ENCODE measurements at places on chromosomes 12 and 14.

DNA sequence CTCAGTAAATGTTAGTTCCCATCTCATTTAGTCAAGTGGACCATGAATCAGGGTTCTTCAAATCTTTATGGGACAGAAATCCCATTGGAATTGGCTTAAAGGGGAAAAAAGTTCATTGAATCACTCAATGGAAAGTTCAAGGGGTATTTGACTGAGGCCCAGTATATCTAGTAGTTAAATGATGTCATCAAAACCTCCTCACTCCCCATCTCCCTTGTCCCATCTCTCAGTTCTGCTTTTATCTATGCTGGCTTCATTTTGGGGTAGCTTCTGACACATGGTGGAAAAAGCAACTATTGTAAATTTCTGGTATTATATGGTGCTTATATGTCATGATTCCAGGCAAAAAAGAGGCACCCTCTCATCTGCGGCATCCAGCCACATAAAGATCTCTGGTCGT, 51.9 kb downstream of the DAAM1 start:
- no peak for DNase-seq

DNA sequence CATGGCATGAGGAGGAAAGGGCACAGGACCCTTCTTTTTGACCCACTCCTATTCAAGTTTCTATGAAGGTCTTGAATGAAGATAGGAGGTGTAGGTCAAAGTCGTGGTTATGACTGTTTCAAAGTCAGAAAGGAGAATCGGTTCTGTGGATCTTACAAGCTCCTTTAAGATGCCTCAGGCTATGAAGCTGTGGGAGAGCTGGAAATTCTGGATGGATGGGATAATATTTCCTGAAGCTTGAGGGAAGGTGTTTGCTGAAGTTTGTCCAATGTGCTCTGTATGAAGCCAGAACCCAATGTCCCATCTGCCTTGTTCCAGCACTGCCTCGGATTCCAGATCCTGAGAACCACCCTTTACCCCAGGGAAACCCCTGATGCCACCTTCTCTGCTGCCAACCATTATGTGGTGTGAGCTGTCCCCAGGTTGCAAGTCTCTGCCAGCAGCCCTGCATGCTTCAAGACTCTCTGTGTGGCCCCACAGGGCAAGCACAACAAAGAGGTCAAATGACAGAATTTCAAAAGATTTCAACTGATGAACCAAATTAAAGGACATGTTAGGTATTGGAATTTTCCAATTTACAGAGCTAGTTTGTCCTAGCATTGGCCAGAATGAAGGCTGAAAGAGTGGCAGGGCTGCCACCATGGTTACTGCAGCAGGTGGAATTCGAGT, 472.0 kb downstream of the RGS6 start:
- no peak for DNase-seq

DNA sequence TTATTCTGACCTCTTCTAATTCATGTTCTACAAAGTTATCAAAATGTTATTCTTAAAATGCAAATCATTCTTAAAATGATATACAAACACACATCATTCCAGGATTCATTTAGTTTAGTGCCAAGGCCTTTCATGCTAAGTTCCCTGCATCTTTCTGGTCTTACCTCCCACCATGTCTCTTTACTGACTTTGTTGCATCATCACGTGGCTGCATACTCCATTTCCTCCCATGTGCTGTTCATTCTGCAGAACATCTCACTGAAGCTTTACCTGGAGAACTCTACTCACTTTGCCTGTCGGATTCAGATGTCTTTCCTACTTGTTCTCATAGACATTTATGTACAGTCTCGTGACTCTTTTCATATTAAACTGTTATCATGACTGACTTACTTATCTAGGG, 278.1 kb downstream of the RAD51B start:
- no peak for DNase-seq

DNA sequence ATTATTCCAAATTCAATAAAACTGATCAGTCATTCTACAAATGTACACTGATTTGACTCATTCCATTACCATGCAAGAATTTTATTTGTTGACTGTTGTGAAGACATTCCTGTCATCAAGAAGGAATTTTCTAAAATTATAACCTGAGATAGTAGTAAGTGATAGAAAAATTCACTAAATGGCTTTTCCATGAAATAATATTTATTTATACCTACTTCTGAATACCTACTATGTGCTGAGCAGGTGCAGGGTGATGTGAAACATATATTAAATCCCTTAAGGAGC, 841.7 kb downstream of the NRXN3 start:
- DNase-seq, result no peak

- no peak for DNase-seq
Measured at GRCh38 chr12:95922231-95922630, 20.2 kb downstream of the CCDC38 start.

GRCh38 chr12:13373131-13373530, 176.6 kb downstream of the EMP1 start:
- no peak for DNase-seq

- DNase-seq, result no peak
Measured at GRCh38 chr12:44511289-44511688, 364.8 kb downstream of the NELL2 start.

DNA sequence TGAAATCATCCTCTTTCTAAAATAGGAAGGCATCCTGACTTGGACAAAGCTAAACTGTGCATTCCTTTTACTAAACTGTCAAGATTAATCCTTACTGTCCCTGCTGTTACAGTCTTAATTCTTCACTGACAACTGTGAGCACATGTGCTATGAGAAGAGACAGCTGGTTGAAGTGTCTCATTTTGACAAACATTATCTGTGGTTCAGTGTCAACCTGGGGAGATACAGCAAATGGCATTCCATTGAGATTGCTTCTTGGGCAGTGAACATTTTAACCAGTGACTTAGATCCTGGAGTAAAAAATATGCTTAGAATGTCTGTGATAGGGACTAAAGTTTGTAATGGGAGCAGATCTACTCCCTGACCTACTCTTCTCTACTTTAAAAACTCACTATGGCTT, 552.6 kb upstream of the ATP2B1 start:
- DNase-seq, result no peak

DNA sequence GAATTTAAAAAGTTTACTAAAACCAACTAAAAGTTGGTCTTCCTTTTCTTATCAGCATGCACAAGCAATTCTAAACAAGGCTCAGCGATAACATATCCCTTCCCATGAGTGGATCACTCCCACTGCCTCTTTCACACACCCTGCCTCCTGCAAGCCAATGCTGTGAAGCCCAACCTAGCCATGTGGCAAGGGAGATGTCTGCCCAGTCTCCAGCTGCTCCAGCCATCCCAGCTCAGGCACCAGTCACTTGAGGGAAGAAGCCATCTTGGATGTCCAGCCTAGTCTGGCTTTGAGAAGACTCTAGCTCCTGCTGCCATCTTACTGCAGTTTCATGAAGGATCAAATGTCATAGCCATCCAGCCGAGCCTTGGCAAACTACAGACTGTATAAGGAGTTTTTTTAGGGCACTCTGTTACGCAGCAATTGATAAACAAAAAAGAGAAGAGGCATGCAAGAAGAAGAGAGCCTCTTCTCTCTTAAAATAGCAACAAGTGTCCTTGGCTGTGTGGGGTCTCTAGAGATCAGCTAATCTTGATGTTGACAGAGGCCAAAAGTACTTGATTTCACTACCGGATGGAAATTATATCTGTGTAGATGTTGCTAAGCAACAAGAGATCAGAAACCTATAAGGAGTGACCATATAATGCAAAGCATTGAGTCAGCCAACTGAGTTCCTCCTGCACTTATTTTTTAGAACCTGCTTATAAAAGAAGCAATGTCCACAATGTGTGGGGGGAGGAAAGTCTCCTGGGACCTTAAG, 108.9 kb downstream of the PTCSC3 start:
- no peak for DNase-seq

GRCh38 chr12:8549381-8549780, 8.7 kb upstream of the CLEC4E start:
- DNase-seq, result no peak

DNA sequence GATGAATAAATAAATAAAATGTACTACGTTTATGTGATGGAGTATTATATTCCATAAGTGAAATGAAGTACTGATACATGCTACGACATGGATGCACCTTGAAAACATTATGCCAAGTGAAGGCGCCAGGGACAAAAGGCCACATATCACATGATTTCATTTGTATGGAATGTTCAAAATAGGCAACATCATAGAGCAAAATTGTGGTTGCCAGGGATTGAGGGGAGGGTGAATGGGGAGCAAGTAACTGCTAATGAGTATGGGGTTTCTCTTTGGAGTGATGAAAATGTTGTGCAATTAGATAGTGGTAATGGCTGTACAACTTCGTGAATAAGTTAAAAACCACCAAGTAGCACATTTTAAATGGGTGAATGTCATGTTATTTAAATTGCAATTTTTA, 132.8 kb downstream of the SLC38A4 start:
- DNase-seq, result no peak

DNA sequence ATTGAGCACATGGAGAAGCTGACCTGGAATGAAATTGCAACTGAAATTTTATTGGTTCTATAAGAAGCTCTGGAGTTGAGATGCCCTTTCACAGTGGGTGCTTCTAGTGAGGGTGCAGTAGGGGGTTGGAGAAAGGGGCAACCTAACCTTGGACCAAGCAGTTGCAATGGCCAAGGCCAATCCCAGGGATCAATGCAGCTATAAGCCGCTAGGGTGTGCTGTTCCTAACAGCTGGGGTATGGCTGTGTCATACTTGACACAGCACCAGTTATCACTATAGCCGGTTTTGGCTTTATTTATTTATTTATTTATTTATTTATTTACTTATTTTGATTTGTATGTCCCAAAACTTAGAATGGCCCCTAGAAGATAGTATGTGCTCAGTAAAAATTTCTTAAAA, 505.9 kb downstream of the FLRT2 start:
- no peak for DNase-seq

- no peak for DNase-seq
Measured at GRCh38 chr12:89597210-89597609, 71.4 kb upstream of the POC1B start.

DNA sequence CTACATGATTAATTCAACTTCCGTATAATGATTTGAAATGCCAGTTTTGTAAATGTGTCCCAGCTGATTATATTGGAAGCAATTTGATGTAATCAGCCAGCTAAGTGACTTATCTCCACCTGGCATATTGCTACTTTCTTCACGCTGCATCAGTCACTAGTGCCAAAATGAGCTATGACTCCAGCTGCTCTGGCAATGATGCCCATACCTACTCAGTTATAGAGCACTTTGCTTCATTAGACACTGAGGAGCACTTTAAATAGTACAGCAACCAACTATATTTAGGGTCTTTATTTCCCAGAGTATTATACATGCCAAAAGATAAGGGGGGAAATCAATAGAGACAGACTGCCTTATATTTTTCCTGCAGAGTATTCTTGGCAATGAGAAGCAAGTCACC, 67.9 kb upstream of the LIN7A start:
- no peak for DNase-seq

DNA sequence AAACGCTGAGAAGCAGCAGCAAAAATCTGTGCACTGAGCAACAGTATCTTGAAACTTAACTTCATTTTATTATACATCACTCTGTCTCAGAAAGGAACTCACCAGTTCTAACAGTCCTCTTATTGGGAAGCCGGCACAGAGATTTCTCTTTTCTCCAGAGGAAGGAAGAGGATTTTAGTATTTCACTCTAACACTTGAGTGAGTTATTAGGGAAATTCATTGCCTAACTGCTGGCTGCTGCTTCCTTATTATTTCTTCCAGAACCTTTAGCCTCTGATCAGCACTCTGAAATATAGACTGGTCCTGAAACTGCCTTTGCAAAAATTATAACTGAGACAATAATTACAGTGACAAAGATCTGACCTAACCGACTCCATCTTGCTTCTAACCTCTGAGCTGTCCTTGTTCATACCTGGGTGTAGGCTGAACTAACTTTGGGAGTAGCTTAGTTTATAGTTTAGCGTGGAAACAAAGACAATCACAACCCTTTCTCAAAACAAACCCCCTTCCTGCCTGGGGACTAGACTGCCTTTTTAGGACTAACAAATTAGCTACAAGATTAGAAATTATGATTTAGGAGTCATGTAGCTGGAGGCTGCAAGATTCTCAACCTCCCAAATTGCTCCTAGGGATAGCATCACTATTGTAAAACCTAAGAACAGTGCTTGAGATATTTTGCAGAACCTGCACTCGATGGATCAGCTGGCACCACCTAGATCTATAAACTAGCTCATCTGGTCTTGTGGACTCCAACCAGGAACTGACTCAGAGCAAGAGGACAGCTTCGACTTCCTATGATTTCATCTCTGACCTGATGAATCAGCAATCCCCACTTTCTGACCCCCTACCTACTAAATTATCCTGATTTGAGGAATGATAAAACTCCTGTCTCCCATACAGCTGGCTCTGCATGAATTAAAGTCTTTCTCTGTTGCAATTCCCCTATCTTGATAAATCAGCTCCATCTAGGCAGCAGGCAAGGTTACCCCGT, 117.5 kb downstream of the DYRK2 start:
- DNase-seq, result no peak

DNA sequence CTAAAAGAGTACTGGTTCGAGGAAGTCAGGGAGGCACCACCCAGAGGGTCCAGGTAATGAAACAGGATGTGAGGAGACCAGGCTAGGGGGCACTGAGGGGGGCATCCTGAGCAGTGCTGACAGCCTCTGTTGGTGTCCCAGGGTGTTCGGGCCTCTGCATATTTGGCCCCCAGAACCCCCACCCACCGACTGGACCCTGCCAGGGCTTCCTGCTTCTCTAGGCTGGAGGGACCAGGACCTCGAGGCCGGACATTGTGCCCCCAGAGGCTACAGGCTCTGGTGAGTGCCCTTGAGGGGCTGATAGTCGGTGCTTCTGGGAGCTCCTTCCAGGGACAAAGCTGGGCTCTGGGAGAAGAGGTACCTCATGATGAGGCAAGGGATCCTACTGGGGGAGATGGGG, 2.6 kb downstream of the TROAP start:
- DNase-seq, result no peak
